ENCODE measurements at places on chromosomes 13 and 19. TPM values are rescaled to one million over a fixed set of nuclear protein-coding genes. Genes with fewer than 3 reads are reported as not detected.

GRCh38 chr19:13356686-13357280 is 149.5 kb downstream of the CACNA1A start:
- H3K4me1 ChIP-seq, result no peaks in the 10 kb centered on the region
- no peak overlapping the region for H3K4me3 ChIP-seq
- H3K27me3 ChIP-seq, result peaks cover 14% of the 10 kb centered on the region
- no peak overlapping the region for H3K27ac ChIP-seq
- no peak for DNase-seq

- peaks cover 20% of the 10 kb centered on the region for H3K4me1 ChIP-seq
- H3K27ac ChIP-seq, result no peak overlapping the region
- H3K36me3 ChIP-seq, result no peaks in the 10 kb centered on the region
- no peak for DNase-seq
- H3K4me3 ChIP-seq, result no peak overlapping the region
Measured at GRCh38 chr13:30138511-30138910, 168.8 kb downstream of the KATNAL1 start.

DNA sequence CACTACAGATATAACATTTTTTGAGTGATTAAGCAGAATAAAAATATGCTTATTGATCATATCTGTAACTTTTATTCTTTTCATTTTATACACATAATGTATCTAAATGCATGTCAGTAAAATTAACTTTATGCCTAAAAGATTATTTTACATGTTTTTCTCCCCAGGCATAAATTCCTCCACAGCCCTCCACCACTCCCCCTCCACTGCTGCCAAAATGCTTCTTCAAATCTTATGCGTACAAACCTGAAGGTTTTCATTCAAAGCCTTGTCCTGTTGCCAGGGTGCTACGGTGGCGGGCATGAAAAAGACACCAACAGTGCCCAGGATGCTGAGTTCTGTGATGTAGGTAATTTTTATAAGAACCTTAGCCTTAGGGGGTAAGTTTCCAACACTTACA is 52.9 kb downstream of the PARP4 start:
- H3K4me1 ChIP-seq, result peaks cover 10% of the 10 kb centered on the region
- H3K4me3 ChIP-seq, result no peak overlapping the region
- H3K27me3 ChIP-seq, result no peaks in the 10 kb centered on the region
- H3K36me3 ChIP-seq, result peaks cover 15% of the 10 kb centered on the region
- no peak for DNase-seq

DNA sequence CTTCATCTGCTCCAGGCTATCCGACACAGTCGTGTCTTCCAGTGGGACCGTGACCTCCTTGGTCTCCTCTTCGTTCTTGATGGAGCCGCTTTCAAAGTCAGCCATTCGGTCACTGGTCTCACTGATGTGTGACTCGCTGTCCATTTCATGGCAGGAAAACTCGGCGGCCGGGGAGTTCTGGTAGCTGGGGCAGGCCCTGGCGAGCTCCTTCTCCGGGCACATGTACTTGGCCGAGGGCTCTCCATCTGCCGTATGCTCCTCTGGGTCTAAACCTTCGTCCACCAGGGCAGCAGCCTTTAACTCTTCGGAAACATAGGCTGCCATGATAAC is 69.8 kb downstream of the TSHZ3 start:
- no peak for DNase-seq
- H3K36me3 ChIP-seq, result no peaks in the 10 kb centered on the region
- H3K27ac ChIP-seq, result no peak overlapping the region

GRCh38 chr19:18519962-18520847 is 1.7 kb downstream of the ELL start:
- H3K4me1 ChIP-seq, result peaks cover 34% of the 10 kb centered on the region
- peak; percentile 76 for DNase-seq
- H3K27ac ChIP-seq, result peak overlapping the region; percentile 84

ZSCAN4 gene
- not detected for total RNA-seq

FBXO46 gene
- 21.8 TPM for total RNA-seq

NLRP7 gene
- not detected for total RNA-seq

CBY2 gene
- not detected for total RNA-seq

Measured in activated naive CD4-positive, alpha-beta T cell treated with anti-CD3 and anti-CD28 coated beads for 36 hours (primary cell).